ENCODE measurements at places on chromosomes 5 and 9.
A peak's percentile ranks its signal among the peaks of the same experiment; 100 is the strongest.

GRCh38 chr9:107033966-107034365 lies 171.0 kb downstream of the ZNF462 start:
- no peak for DNase-seq

- DNase-seq: peak; percentile 86
Measured at GRCh38 chr5:122673343-122673742, 101.5 kb upstream of the SNX2 start.

GRCh38 chr5:126937771-126938170 lies 92.6 kb downstream of the MARCHF3 start:
- DNase-seq: no peak

GRCh38 chr5:35822511-35822910 lies 34.2 kb upstream of the IL7R start:
- DNase-seq: no peak

DNA sequence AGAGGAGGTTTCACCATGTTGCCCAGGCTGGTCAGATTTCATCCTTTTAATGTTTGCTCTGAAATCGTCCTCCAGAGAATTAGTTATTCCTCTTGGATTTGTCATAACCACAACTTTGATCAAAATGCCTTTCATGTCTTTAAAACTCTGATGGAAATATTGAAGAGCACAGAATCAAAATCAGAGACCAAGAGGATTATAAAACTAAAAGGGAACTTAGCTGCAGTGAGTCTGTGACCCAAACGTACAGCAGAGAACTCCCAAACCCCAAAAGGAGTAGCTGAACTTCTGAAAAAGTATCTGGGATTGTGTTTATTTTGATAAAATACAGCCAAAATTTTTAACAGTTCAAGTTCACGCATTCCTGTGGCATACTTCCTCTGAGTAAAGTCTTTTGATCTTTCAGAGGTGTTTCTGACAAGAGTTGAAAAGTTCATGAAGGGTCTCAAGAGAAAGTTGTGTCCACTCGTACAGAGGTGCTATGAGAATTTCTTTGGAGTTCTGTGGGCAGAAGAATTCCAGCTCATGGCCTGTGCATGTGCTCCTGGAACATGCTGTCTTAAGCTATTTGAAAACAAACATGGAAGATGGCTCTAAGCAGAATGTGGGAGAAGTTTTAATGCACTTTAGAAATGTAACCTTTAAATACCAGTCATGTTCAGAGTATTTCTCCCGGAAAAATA lies 124.0 kb downstream of the ESM1 start:
- peak; percentile 27 for DNase-seq

- DNase-seq: no peak
Measured at GRCh38 chr9:70746316-70746715, 331.9 kb upstream of the KLF9 start.

DNA sequence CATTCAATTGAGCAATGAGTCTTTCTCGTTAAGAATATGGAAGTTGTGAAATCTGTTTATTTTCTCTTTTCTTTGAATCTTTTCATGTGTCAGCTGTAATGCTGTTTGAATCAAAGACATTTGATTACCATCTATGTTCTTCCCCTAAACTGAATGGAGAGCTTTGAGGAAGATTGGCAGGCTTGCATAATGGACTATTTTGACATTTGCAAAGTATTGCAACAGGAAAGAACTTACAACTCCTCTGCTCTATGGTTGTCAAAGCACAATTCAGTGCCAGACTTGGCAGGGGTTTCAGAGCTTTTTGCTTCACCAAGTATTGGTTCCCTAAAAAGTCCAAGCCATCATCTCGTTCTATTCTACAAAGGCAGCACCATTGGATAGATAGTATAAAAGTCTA lies 549.0 kb upstream of the NUDT12 start:
- no peak for DNase-seq

Measured in AG20443 (cell line).